Stimulated activated CD8-positive, alpha-beta memory T cell treated with anti-CD3 and anti-CD28 coated beads, Interleukin-15, amount 100 ng/mL, for 24 hours (primary cell): ENCODE measurements at places on chromosomes 4 and X.
A peak's percentile ranks its signal among the peaks of the same experiment; 100 is the strongest.

DNA sequence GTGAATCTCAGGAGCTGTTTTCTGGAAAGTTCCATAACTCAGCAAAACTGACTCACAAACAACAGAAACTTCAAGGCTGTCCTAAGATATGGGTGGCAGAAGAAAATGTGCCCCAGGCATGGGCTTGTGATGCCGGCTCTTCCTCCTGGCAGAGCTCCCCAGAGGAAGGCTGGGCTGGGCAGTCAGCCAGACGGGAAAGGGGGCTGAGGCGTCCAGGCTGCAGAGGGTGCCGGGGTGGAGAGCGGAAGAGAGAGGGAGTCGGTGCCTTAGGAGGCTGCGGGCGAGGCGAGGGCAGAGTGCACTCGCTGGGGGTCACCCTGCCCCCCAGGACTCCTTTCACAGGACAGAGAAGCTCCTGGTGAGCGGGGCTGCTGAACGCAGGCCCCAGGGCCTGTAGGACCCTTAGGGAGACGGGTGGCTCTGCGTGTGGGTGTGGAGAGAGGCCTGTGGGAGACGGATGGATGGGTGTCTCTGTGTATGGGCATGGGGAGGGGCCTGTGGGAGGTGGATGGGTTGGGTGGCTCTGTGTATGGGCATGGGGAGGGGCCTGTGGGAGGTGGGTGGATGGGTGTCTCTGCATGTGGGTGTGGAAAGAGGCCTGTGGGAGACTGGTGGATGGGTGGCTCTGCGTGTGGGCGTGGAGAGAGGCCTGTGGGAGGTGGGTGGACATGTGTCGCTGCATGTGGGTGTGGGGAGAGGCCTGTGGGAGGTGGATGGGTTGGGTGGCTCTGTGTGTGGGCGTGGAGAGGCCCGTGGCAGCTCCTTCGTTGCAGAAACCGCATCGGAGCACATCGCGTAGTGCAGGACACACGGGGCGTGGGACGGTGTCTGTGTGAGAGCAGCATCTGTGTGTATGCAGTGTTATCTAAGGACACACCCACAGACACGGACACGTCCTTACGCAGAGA lies 15.9 kb downstream of the PCGF3 start:
- no peak for DNase-seq

GRCh38 chr4:52744588-52744987 lies 6.6 kb downstream of the ERVMER34-1 start:
- no peak for DNase-seq

GRCh38 chr4:38511702-38512101 lies 152.3 kb upstream of the KLF3 start:
- no peak for DNase-seq

GRCh38 chr4:158020734-158021346 lies 152.0 kb downstream of the GASK1B start:
- no peak for DNase-seq

DNA sequence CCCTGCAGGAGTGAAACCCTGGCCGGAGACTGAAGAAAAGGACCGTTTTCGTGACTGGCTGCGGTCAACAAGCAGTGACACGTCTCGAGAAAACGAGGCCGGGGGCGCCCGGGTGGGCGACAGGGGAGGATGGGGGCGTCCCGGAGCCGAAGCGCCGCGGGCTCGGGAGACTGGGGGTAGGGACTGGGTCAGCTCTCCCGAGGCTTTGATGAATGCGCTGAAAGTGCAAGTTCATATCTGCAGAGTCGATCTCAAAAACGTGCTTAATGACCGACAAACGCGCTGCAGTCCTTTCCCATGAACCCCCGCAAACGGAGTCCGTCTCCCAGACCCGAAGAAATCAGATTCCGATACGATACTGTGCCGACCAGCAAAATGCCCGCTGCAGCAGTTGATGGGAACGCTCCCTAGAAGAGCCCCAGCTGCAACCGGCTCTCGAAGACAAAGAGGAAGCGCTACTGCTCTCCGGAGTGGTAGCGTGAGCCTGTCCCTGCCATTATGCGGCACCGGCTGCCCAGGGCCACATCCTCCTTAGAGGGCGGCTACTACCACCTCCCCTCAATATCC lies 806 bp upstream of the CD99L2 start:
- DNase-seq: no peak

- DNase-seq: peak; percentile 20
Observed at GRCh38 chrX:9885150-9885549, 82.0 kb upstream of the CLDN34 start.

DNA sequence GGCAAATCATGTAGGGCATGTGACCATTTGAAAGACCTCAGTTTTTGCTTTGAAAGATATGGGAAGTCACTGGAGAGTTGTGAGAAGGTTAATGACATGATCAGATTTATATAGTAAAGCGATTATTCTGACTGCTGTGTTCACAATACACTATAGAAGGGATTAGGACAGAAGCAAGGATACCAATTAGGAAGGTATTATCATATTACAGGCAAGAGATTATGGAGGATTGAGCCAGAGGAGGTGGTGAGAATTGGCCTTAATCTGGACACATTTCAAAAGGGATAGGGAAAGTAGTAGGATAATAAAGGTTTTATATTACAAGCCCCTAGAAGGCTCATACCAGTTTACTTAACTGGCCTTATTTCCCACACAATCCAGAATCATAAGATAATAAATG lies 124.9 kb upstream of the POF1B start:
- DNase-seq: no peak

- DNase-seq: no peak
Observed at GRCh38 chr4:101400096-101400495, 52.8 kb upstream of the PPP3CA start.

GRCh38 chr4:56656346-56656643 lies 24.8 kb downstream of the HOPX start:
- peak; percentile 12 for DNase-seq

GRCh38 chr4:114137984-114138383 lies 158.5 kb upstream of the ARSJ start:
- DNase-seq: no peak

- DNase-seq: no peak
Observed at GRCh38 chrX:154419688-154420401, 8.5 kb downstream of the TAFAZZIN start.

DNA sequence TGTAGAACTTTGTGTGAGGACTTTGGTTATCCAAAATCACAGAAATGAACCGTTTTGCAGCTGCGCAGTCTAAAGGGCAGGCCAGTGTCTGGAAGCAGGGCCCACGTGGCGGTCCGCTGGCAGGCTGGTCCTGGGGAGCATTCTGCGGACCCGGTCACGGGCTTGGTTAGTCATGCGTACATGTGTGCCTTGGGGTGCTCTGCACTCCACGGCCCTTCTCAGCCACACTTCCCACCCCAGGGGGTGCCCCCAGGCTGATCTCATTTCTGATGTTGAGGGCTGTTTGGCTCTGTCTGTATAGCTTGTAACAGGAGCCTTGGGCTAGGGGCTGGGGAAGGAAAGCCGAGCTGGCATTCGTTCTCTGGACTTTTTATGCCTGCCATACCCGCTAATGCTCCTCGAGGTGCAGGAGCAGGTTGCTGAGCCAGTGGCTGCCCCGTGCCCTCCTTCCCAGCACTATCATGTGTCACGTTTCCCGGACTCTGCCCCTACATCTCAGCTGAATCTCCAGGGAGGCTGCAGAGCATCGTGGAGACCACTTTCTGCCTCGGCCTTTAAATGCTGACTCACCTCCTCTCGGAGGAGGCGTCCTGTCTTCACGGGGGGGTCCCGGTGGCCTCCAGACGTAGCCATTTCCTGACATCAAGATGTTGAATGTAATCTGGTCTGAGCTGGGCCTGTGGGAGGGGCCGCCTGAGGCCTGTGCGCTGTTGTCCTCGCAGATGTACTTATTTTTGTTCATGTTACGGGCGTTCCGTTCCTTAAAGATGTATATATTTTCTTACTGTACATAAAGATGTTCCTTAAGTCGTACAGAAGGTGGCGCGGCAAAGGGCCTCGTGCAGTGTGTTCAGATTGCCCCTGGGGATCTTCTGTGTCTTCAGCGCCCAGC lies 11.4 kb upstream of the TADA2B start:
- no peak for DNase-seq

DNA sequence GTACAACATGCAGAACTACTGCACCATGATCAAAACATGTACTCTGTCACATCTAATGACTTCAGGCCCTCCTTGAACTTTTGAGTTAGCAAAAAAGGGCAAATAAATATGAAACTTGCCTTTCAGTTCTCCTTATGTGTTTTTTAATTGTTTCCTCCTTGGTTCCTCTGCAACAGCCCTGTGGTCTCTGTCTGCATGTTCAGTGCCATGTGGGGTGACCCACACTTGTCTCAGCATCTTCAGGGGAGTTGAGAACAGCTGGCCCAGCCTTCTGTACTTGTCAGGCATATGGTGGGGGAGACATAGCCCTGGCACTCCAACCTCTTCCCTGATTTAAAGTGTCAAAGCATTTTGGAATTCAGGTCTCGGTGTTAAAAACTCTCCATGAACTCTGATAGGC lies 188.0 kb upstream of the PGRMC2 start:
- no peak for DNase-seq

DNA sequence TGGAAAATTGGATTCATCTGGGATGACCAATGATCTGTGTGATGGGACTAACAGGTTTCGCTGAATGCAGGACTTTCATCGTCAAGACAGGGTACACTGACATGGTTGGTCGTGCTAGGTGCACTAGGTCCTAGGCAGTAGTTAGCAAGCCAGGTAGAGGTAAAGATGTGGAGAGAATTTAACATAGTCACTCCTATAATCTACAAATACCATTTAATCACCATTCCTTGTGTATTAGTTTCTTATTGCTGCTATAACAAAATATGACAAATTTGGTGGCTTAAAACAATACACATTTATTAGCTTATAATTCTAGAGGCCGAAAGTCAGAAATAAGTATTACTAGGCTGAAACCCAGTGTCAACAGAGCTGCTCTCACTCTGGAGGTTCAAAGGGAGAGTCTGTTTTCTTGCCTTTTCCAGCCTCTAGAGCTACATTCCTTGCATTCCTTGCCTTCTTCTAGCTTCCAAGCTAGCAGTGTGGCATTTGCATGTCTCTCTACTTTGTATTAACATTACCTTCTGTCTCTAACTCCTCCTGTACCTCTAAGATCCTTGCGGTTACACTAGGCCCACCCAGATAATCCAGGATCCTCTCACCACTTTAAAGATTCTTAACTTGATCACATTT lies 98.7 kb upstream of the GRIA3 start:
- no peak for DNase-seq

- no peak for DNase-seq
Observed at GRCh38 chrX:57964975-57965374, 54.7 kb upstream of the ZXDA start.

DNA sequence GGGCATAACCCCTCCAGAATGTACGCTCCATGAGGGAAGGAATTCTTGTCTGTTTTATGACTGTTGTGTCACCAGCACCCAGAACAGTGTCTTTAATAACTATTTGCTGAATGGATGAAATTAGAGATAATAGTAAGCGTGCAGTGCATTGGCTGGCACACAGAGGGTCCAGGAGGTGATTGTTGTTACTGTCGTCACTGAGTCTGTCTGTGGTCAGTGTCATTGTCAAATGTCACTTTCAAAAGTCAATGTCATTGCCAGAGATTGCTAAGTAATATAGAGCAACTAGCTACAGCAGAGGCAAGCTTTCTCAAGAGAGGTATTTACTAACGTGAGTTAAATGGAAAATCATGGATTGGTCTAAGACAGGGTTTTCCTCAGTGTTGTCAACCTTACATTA lies 70.7 kb downstream of the ARHGEF38 start:
- DNase-seq: no peak

- no peak for DNase-seq
Observed at GRCh38 chr4:1250921-1251772, 2.2 kb upstream of the CTBP1 start.
